BJ (cell line): ENCODE measurements at places on chromosomes 16 and 17.
A peak's percentile ranks its signal among the peaks of the same experiment; 100 is the strongest.

DNA sequence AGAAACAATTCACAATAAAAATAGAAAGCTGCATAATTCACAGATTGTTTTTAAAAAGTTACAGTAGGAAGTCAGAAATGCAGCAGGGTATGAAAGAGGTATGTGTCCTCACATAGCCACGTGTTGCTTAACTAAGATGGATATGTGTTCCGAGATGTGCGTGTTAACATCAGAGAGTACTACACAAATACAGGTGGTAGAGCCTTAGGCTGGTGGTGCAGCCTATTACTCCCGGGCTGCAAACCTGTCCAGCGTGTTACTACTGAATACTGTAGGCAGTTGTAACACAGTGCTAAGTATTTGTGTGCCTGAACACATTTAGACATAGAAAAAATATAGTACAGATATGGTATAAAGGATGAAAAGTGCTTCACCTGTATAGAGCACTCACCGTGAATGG is 46.4 kb downstream of the USP10 start:
- DNase-seq: no peak

GRCh38 chr16:49333259-49333597 is 40.4 kb upstream of the C16orf78 start:
- DNase-seq: no peak

DNA sequence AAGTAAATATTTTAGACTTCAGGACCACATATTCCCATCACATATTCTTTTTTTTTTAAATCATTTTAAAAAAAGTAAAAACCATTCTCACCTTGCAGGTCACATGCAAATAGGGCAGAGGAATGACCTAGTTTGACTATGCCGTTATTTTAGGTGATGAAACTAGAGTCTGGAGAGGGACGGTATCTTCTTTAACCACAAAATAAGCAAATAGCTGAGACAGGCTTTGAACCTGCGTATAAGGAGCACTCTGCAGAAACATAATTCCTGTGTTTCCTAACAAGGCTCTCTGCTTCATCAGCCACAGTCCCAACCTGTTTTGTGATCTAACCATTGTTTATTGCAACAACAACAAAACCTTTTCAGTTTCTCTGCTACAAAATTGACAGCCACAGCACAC is 121.5 kb downstream of the PCTP start:
- no peak for DNase-seq

DNA sequence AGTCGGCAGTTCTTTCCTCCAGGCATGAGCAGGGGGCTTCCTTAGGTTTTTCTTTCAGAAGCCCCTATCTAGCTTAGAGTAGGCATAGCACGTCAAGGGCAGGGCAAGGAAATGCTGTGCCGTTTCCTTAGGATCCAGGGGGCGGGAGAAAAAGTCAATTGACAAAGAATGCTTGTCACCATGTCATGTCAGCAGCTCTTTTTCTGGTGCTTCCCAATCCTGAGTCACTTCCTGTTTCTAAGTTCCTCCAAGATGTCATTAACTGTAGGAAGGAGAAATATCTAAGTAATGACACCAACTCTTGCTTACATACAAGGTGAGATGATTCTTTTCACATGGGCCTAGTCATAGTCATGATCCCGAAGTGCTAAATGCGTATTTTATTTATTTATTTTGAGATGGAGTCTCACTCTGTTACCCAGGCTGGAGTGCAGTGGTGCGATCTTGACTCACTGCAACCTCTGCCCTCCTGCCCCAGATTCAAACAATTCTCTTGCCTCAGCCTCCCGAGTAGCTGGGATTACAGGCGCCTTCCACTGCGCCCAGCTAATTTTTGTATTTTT is 35.2 kb downstream of the GJC1 start:
- peak; percentile 82 for DNase-seq

- no peak for DNase-seq
These were observed 364.1 kb downstream of the CPPED1 start for GRCh38 chr16:12439399-12440227.

DNA sequence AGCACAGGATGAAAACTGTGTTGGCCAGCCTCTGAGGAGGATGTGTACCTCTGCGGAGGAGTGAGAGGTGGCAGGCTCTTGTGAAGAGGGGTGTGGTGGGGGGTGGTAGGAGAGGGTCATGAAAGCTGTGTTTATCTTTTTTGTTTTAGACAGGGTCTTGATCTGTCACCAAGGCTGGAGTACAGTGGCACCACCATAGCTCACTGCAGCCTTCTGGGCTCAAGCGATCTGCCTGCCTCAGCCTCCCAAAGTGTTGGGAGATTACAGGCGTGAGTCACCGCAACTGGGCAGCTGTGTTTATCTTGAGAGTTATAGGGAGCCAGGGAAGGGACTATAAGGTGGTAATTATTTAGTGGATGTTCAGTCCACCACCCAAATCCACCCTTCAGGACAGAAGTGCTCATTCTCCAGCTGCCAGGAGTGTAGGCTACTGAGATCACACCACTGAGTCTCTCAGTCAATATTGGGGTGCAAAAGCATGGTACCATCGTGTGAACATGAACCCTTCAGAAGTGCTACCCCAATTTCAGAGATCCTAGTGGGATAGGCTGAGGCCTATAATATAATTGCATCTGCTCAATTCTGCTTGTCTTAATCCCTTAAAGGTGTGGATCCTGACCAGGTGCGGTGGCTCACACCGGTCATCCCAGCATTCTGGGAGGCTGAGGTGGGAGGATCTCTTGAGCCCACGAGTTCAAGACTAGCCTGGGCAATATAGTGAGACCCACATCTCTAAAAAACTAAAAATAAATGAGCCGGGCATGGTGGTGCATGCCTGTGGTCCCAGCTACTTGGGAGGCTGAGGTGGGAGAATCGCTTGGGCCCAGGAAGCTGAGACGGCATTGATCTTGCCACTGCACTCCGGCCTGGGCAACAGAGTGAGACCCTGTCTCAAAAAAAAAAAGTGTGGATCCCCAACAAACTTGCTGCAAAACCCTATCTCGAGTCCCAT is 788 bp upstream of the EXOC3L1 start:
- no peak for DNase-seq

DNA sequence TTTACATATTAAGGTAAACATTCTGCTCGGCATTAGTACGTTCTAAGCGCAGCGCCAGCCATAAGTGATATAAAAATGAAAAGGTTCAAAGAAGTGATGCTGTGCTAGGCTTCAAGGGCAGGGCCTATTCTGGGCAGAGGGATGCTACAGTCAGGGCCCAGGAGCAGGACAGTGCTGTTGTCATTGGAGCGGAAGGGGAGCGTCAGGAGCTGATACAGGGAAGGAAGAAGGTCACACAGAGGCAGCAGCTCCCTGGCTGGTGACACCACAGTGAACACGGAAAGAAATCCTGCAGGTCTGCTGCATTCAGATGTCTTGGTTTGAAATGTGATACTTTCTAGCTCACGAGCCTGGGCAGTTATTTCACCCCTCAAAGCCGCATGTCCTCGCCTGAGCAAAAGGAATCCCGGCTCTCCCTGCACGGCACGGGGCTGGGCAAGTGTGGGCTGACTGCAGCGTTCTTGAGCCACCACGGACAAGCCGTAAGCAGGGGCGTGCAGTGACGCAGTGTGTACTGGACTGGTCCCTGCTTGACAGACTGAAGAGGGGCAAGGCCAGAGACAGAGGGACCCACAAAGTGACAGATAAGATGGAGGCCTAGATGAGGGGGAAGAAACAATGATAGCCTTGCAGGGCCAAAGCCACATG is 41.1 kb downstream of the ZCCHC14 start:
- no peak for DNase-seq

- no peak for DNase-seq
These were observed 1239.8 kb upstream of the GOT2 start for GRCh38 chr16:59973966-59974365.

DNA sequence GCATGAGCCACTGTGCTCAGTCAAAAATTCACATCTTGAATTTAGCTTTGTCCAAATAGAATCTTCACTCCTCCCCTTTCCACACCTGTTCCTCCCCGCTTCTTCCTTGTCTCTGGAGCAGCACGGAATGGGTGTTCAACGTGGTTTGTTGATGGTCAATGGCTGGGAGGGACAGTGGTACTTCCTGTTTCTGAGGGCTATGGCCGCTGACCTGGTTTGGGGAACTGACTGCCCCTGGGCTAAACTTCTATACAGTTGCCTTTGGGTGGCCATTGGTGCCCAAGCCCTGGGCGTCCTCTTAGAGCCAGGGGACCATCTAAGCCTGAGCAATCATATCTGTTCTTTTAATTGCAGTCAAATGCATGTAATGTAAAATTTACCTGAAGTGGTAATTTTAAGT is 19.1 kb upstream of the WFIKKN2 start:
- no peak for DNase-seq

- no peak for DNase-seq
These were observed 207.9 kb downstream of the SNX29 start for GRCh38 chr16:12184419-12184917.

DNA sequence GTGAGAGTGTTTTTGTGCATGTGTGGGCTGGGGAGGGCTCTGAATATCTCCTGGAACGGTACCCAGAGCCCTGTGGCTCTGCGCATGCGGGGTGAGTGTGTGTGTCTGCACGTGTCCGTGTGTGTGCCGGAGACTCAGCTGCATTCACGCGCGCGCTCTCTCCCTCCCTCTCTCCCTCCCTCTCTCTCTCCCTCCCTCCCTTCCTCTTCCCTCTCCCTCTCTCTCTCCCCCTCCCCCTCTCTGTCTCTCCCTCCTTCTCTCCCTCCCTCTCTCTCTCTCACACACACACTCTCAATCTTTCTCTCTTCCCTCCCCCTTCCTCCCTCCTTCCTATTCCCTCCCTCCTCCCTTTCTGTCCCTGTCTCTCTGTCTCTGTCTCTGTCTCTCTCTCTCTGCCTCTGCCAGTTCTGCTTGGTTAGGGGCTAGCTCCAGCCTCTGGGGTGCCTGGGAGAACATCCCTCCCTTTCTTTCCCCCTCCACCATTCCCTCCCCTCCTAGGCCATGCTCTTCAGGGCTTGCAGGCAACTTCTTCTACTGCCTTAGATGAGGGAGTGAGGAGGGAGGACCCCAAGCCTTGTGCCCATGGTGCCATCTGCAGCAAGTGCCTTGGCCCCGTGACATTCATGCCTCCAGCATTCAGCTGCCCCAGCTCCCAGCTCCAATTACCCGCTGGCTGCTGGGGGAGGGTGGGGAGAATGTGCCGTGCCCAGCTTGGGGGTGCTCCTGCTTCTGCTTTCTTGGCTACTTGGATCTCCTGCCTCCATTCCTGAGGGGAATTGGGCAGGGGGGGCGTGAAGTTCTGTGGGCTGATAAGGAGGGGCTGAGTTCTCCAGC is 6.4 kb downstream of the THRA start:
- DNase-seq: peak; percentile 61

GRCh38 chr17:7632492-7632894 is 2.6 kb downstream of the SHBG start:
- DNase-seq: no peak

DNA sequence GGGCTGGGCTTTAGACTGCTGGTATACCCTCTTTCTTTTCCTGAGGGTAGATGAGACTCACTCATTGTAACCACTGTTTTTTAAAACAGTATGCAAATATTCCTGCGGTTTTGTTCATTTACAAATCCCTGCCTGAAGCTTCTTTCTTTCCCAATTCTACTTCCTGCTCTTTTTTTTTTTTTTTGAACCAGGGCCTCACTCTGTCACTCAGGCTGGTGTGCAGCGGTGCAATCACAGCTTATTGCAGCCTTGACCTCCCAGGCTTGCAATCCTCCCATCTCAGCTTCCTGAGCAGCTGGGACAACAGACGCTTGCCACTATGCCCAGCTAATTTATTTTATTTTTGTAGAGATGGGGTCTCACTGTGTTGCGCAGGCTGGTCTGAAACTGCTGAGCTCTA is 8.0 kb upstream of the SULT1A1 start:
- DNase-seq: no peak

- DNase-seq: peak; percentile 72
These were observed 42.3 kb downstream of the HNF1B start for GRCh38 chr17:37702598-37702997.

- no peak for DNase-seq
These were observed 201.6 kb upstream of the C17orf78 start for GRCh38 chr17:37174205-37174604.

DNA sequence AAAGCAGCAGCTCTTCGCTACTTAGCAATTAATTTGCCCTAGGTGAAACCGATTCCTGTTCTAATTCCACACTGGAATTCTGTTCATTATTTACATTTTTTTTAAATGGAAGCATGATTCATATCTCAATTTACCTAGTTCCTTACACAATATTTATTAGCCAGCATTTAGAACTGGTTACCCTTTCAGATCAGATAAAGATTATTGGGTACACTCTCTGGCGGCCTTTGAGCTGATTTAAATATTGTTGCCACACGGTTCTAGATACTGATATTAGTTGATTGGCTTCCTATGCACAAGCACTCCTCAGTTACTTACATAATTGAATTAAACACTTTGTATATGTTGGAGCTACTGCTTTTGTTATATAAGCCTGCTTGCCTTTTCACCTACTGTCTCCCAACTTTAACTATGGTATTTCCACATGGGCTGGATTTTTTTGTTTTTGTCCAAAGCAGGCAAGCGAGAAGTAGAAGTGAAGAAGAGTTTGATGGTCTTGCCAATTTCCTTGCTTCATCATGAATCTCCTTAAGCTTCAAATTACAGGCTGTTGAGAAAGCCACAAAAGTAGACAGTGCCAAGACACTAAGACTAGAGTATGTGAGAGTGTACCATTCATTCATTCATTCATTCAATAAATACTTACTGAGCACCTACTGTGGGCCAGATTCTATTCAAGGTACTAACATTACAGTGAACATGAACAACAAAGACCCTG is 3.9 kb upstream of the ALDH3A2 start:
- DNase-seq: no peak

DNA sequence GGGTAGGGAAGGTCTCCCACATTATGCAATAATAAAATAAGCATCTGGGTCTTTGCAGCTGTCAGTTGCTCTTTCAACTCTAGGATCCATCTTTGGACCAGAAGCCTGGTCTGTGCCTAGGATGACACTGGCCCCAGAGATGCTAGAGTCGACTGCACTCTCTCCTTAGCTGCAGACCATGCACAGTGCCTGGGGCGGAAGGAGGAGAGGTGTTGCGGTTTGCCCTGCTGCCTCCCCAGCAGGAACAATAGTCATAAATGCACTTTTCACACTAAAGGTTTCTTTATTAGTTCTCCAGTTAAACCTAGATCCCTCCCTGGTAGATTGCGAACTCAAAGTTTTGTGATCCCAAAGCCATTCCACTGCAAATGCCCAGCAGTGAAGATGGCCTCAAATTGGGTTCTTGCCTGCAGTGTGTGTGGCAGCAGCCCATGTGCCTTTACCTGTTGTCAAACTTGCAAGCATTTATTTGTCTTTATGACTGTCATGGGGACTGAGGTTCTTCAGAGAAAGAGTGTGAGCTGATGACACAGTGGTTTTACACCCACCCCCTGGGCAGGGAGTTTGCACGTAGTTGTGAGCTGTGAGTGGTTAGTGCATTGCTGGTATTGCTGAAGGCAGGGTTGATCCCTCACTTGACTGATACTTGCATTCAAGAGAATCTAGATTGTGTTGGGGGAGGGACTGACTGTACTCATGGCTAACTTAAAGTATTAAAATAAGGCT is 10.3 kb downstream of the ATXN1L start:
- no peak for DNase-seq

GRCh38 chr17:34171245-34171818 is 83.8 kb upstream of the CCL2 start:
- no peak for DNase-seq

GRCh38 chr17:51793686-51794085 is 364.8 kb downstream of the CA10 start:
- no peak for DNase-seq
